Stimulated activated CD4-positive, alpha-beta T cell treated with anti-CD3 and anti-CD28 coated beads, Interleukin-4, amount 100 ng/mL, for 48 hours (primary cell): ENCODE measurements at places on chromosomes 1 and 21.

DNA sequence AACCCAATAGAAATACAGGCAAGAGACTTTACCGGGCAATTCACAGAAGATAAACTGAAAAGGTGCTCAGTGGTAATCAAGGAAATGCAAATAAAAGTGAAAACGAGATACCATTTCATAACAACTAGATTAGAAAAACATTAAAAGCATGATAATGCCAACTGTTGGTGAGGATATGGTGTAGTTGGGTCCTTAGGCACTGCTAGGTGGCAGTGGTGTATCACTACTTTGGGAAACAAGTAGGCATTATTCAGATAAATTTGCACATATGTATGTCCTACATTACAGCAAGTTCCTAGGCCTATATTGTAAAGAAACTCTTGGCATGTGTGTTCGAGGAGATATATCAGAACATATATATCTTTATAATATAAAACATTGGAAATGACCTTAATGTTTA, 31.0 kb downstream of the AZIN2 start:
- DNase-seq = no peak

DNA sequence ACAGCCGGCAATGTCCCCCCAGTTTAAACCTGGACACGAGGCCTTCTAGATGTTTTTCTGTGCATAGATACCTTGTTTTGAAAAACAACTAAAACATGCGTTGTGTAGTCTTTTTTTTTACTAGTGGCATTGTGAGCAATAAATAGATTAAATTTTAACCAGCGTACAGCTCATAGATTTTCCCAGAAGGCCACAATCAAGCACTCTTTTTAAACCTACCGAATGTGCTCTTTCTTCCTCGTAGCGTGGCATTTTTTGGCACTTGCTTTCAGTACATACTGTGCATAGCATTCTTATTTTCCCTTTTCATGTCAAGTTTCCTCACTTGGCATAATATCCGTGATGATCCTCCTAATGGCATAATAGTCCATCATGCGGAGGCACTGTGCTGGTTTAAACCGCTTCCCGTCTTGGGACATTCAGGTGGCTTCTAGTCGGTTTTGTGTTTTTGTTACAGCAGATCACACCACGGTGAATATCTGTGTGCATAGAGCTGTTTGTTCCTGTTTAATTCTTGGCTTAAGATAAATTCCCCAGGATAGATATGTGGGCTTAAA, 95.3 kb downstream of the PDE9A start:
- no peak for DNase-seq

DNA sequence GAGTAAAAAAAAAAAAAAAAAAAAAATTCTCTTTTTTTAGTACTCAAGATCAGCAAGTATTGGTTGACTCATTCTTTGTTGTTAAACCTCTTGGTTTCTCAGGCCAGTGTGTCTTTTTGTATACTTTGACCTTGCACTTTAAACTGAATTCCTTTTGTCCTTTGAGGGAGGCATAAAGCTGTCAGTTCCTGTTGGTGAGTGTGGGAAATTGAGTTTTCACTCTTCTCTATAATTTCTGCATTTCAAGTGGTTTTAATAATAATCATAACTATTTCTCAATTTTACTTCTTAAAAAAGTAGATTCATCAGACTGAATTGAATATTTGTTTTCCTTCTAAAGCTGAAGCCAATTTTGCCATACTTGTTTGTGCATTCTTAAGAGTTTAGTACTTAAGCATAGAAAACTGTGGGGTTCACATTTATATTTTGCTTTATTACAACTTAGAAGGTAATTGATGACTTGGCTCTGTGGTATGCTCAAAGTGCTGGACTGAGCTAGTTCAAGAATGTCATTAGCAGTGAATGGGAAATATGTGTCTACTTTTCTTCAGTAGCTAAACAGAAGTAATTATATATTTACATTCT, 43.4 kb downstream of the ITSN1 start:
- DNase-seq = no peak

DNA sequence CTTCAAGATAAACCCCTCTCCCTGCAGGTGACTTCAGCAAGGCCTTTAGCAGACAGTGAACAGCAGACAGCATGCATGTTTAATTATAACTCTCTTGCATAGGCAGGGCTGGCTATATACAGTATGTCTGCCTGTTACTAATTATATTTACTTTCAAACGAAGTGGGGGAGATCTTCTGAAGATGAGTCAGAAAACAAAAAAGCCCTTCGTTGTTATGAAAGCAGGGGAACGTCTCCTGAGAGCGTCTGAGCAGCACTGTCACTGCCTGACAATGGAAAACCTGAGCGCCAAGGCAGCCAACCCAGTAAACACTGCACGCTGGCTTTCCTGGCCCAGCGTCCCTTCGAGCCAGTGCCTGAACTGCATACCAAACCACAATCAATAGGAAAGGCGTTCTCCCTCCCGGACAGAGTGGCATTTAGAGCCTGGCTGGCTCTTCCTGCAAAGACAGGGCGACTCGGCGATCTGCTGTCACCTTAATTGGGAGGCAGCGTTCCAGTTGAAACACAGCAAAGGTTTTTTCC, 54.1 kb downstream of the TOMM20 start:
- DNase-seq = peak; percentile 47

GRCh38 chr1:186188004-186188539, 187.0 kb downstream of the TPR start:
- no peak for DNase-seq

DNA sequence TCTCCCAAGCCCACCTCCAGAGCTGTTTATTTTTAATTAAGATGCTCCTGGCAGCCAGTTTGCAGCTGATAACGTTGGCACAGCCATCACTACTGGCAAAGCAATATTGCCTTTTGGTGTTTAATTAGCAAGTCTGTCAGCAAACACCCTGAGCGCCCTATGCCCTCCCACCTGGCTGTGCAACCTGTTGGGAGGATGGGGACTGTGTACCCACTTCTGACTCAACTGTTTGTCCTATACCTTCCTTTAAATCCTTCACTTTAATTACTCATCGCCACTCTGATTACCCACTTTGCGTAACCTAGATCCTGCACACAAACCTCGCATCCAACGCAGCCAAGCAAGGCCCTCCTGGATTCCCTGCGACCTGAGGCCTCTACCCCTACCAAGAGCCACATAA, 67.1 kb downstream of the BCAR3 start:
- DNase-seq = no peak

GRCh38 chr21:38307771-38308531, 51.2 kb downstream of the KCNJ15 start:
- DNase-seq = no peak

- no peak for DNase-seq
Observed at GRCh38 chr1:232831895-232832294, 26.7 kb downstream of the MAP10 start.

GRCh38 chr1:203453616-203454015, 22.0 kb upstream of the PRELP start:
- DNase-seq = no peak

DNA sequence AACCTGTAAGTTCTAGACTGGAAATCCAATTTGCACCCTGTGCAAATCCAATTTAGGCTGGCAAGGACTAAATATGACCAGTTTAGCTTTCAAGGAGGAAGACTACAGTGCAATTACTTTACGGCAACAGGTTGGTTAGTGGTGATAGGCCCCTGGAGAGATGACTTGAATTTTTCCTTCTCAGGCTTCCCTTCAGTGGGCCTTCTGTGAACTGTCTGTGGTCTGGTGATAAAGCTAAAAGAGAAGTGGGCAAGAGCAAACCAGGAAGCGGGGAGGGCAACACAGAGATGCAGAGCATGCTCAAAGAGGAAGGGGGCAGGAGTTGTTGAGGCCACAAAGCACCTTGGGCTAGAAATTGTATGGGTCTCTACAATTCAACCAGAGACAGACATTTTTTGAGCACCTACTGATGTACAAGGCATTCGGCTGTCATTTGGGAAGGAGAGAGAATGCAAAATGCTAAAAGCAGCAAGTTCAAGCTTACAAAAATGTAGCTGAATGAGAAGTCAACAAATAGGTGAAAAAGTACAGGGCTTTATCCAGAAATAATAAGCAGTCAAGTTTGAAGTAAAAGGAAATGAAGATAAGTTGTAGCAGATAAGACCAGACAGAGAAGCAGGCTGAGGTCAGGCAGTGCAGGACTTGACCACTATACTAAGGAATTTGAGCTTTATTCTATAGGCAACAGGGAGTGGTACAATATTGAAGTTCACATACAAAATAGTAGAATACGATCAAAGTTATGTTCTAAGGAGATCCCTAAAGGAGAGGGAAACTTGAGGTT, 23.9 kb downstream of the INPP5B start:
- no peak for DNase-seq

GRCh38 chr21:15445327-15445726, 284.5 kb upstream of the USP25 start:
- no peak for DNase-seq

DNA sequence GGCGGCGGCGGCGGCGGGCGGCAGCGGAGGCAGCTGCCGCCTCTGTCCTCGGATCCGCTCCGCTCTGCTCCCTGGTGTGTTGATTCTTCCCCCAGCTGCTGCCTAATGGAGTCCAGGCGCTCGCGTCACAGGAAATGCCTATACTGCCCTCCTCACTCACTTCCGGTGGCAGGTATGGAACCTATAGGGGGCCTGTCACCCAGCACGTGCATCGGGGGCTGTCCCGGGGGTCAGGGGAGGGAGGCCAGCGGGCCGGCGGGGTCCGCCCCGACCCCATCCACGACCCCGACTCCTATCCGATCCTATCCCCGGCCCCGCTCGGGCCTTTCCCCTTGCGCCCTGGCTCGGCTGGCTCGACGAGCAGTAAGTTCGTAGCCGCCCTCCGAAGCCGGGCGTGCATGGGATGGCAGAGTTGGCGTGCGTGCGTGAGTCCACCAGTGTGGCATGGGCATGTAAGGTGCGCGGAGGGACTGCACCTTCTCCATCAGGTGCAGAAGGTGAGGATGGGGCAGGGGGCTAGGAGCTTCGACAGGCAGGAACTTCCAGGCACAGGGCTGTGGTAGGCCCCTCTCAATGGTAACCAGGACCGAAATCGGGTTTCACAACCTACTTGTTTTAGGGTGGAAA, at the start of gene WDR26:
WDR26 (minus strand) TSS at position 107 of the 627 bp plus-strand sequence.
- peak; percentile 68 for DNase-seq
